Activated CD8-positive, alpha-beta memory T cell treated with anti-CD3 and anti-CD28 coated beads, Interleukin-2, amount 10 ng/mL, durations not matched to agents 7 days and 5 days (primary cell): ENCODE measurements at places on chromosomes 12 and 14. TPM values are rescaled to one million over a fixed set of nuclear protein-coding genes. Genes with fewer than 3 reads are reported as not detected.
A peak's percentile ranks its signal among the peaks of the same experiment; 100 is the strongest.

DNA sequence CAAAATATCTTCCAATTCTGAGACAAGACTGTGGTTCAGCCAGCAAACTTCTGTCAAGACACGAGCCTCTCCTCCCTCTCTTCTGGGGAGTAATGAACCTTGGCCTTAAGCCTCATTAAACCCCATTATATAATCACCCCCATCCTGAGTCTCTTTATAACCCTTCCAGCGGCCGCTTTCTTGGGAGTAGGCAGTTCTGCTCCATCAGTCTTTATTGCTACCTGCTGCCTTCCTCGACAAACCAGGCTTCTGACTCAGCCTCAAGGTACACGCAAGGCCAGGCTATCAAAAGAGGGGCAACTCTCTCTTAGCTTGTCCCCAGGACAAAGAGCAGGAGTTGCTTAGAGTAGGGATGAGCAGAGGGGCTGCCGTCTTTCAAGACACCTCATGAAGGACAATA lies 300.8 kb upstream of the NOS1 start:
- H3K4me1 ChIP-seq: no peaks in the 10 kb centered on the region
- no peak overlapping the region for H3K4me3 ChIP-seq
- no peak for DNase-seq
- H3K27ac ChIP-seq: no peak overlapping the region
- H3K36me3 ChIP-seq: no peaks in the 10 kb centered on the region
- no peaks in the 10 kb centered on the region for H3K27me3 ChIP-seq

- H3K27me3 ChIP-seq: peaks cover 2% of the 10 kb centered on the region
- peaks cover 31% of the 10 kb centered on the region for H3K4me1 ChIP-seq
- H3K27ac ChIP-seq: no peak overlapping the region
- no peaks in the 10 kb centered on the region for H3K36me3 ChIP-seq
- DNase-seq: no peak
- no peak overlapping the region for H3K4me3 ChIP-seq
Observed at GRCh38 chr14:98960617-98961013, 311.4 kb downstream of the BCL11B start.

DNA sequence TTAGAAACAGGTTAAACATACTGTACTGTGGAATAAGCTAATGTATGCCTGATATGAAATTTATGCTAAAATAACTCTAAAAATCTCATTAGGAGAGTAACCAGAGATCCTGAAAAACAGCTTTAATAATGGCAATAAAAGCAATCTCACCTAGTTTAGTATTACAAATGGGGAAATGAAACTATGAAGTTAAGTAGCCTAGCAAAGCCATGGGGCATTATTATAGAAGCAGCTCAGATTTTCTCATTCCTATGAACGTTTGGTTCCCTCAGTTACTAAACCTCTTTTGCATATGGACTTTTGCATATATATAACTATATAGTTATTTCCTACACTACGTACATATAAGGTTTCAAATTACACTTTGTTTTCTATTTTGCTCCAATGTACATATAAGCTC lies 25.0 kb upstream of the APPL2 start:
- no peak for DNase-seq
- peaks cover under 1% of the 10 kb centered on the region for H3K36me3 ChIP-seq
- H3K4me1 ChIP-seq: peaks cover 1% of the 10 kb centered on the region
- no peak overlapping the region for H3K4me3 ChIP-seq
- H3K27ac ChIP-seq: no peak overlapping the region
- peaks cover 27% of the 10 kb centered on the region for H3K27me3 ChIP-seq

OTOGL gene
- not detected for total RNA-seq

DNA sequence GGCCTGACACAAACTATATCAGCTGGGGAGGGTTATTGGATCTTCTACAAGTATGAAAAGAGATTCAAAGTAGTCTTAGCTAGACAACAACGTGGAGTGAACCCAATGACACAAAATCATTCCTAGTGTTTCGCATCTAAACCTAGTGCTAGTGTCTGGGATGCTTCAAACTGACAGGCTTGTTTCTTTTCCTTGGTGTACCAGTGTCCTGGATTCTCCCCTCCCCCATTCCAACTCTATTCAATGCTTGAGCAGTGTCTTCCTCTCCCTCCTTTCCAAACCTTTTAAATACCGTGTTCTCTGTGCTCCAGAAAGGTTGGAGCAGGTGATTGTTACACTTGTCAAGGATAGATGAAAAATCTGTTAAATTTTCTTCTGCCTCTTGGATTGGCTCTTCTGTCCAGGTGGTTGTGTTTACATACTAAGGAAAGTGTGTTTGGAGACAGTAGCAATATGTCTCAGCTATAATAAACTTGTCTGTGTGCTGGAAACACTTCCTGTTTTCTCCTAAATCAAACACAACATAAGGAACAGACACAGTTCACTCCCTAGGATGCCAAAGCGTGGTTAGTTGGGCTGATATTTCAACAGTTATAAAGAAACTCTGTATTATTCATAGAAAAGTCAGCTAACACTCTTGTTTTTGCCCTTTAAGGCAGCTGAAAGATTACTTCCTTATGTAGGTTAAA lies 14.4 kb upstream of the GUCY2C start:
- no peak overlapping the region for H3K4me3 ChIP-seq
- H3K27me3 ChIP-seq: peaks cover 24% of the 10 kb centered on the region
- no peak overlapping the region for H3K27ac ChIP-seq
- DNase-seq: no peak
- H3K4me1 ChIP-seq: peaks cover 5% of the 10 kb centered on the region

PRB2 gene
- total RNA-seq: not detected

DNA sequence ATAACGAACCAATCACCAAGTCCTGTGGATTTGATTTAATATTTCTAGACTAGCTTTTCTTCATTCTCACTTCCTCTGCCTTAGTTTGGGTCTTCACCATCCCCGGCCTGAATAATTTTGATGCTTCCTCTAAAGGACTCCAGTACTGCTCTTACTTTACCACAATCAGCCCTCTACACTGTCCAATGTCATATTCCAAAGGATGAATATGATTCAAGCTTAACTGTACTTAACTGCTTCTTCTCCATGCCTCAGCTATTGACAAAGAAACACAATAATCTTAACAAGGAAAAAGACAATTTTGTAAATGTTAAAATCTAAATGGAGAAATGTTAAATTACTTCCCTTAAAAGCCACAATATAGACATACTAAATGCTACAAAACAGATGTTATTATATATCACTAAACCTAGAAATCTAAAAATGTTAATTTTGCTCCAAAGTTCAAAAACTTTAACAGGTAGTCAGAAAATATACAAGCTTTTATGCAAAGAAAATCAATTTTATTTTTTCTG lies 70.2 kb downstream of the STXBP6 start:
- H3K27ac ChIP-seq: no peak overlapping the region
- DNase-seq: no peak
- no peaks in the 10 kb centered on the region for H3K36me3 ChIP-seq
- H3K4me3 ChIP-seq: no peak overlapping the region
- peaks cover 17% of the 10 kb centered on the region for H3K27me3 ChIP-seq
- H3K4me1 ChIP-seq: no peaks in the 10 kb centered on the region

PRIMA1 gene
- total RNA-seq: not detected

- H3K27ac ChIP-seq: peak overlapping the region; percentile 91
- H3K4me1 ChIP-seq: peaks cover 75% of the 10 kb centered on the region
- peaks cover 14% of the 10 kb centered on the region for H3K36me3 ChIP-seq
Observed at GRCh38 chr14:102806447-102806846, 29.2 kb downstream of the TRAF3 start.
